ENCODE measurements at places on chromosomes 3 and 15.

DNA sequence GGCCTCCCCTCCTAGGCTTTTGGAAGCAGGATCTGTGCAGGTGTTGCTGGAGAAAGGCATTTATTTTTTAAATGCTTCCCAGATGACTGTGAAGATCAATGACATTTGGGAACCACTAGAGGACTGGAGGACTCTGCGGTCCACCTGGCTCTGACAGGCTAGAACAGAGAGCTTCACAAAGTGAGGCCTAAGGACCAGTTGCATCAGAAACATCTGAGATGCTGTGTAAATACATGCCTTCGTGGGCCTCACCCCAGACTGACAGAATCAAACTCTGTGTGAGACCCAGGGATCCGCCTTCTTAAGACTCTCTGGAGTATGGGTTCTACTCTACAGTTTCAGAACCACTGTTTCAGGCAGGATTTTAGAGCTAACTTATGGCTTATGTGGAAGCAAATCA is 105.0 kb upstream of the ICE2 start:
- DNase-seq = no peak

DNA sequence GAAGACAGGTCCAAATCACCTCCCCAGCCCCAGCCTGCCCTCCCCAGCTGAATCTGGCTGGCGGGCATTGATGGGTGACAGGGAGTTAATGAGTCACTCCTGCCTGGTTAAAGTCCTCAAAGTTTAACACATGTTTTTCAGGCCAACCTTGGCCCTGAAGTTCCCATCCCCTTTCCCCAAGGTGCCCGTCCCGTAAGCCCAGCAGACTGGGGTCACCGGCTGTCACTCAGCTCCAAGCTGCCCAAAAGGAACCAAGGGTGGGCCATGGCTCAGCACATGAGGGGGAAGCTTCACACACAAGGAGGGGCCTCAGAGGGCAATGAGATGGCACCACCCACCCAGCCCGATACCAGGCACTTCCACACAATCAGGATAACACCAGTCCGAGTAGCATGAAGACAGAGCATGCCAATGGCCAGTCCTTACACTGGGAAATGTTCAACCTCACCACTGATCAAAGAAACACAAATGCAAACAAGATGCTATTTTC is 10.2 kb upstream of the KLF15 start:
- DNase-seq = no peak

GRCh38 chr3:36373084-36373483 is 7.2 kb upstream of the STAC start:
- no peak for DNase-seq

GRCh38 chr3:13343601-13344000 is 76.5 kb downstream of the NUP210 start:
- DNase-seq = no peak

- no peak for DNase-seq
These were observed 60.8 kb downstream of the ITGA11 start for GRCh38 chr15:68371160-68371559.

GRCh38 chr15:56496635-56497034 is 31.7 kb upstream of the MNS1 start:
- no peak for DNase-seq

DNA sequence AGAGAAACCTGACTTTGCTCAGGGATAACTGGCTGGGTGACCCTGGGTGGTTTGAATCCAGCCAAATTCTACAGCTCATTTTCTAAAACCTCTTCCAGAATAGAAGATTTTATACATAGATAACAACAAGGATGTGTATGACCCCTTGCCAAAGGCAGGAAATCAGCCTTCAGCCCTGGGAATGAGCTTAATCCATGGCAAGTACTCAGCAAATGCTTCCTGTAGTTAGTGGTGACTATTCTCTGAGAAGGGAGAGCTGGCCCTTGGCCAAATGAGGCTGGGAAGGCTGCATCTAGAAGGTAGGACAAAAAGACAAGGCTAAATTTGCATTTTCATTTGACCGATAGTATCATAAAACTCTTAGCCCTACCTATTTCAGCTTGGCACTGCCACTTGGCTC is 4.6 kb upstream of the HACD3 start:
- no peak for DNase-seq

GRCh38 chr3:94896994-94897393 is 834.1 kb downstream of the NSUN3 start:
- DNase-seq = no peak

GRCh38 chr15:71273731-71274447 is 158.6 kb downstream of the THSD4 start:
- DNase-seq = no peak

DNA sequence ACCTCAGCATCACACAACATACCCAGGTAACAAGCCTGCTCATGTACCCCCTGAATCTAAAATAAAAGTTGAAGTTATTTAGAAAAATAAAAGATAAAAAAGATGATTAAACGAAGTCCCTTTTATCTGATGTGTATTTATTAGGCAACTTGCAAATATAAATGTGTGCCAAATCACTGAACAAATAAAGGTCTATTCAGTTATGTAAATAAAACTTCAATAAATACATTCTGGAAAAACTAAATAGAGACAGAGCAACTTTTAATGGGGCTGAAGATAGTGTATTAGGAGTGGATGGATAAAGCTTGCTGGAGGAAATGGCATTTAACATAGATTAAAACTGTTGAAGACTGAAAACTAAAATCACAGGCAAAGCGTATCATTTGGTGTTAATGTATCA is 678.0 kb upstream of the GRM7 start:
- no peak for DNase-seq

GRCh38 chr3:139353920-139354556 is 10.2 kb downstream of the MRPS22 start:
- no peak for DNase-seq
